ENCODE measurements at places on chromosomes 7 and 10.

DNA sequence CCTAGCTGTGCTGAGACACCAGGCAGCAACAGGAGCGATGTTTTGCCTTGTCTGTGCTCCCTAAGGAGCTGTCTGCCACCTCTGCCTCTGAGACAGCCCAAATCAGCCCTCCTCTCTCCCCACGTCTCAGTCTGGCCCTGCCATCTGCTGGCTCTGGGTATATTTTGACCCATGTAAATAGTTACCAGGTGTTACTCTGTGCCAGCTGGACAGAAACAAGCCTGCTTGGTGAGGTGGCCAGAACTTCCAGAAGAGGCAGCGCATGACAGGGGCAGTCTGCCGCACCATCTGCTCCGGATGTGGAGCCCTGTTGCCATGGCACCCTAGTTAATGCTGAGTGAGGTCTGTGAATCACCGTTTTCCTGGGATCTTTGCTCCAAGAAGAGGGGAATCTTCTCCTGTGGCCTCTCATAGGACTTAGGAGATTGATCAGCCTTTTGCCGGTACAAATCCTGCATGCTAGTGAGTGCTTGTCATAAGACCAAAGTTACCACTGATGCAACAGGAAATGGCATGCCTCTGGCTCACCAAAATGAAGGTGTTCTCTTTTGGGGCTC, 31.8 kb downstream of the GSTO2 start:
- no peak for DNase-seq

DNA sequence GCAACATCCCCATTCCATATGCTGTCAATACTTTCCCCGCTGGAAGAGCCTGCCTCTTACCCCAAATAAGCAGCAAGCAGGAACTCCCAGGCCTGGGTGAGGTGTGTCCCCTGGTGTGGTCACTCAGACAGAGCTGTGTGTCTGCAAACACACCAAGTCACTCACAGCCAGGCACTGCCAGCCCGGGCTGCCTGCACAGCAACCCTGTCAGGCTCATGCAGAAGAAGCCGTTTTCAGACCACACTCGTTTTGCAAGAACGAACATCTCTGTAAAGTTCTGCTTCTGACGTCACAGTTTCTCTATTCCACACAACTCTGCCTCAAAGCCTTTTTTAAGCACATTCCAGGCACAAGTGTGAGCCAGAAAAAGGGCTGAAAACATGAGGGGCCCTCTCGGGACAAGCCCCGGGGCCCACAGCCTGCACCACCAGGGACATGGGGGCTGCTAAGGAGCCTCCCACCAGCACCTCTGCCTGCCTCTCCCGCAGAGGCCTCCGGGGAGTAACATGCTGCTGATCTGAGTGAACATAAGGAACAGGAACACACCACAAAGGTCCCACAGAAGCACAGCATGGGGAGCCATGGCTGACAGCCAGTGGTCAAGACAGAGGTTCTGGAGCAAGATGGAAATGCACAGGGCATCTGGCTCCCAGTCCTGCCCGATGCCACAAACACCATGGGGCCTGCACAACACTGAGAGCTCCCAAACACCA, 11.4 kb downstream of the PTPRN2 start:
- no peak for DNase-seq

DNA sequence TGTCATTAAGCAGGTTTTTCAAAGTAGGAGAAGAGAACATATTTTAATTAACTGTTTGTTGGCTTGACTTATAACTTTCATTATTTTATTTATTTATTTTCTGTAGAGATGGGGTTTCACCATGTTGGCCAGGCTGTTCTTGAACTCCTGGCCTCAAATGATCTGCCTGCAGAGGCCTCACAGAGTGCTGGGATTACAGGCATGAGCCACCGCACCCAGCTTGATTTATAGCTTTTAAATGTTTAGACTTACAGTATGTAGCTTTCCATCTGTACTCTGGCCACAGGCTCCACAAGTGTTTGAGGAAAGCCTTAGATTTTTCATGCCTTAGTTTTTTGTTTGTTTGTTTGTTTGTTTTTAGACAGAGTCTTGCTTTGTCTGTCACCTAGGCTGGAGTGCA, 72.7 kb upstream of the IFRD1 start:
- DNase-seq = no peak

DNA sequence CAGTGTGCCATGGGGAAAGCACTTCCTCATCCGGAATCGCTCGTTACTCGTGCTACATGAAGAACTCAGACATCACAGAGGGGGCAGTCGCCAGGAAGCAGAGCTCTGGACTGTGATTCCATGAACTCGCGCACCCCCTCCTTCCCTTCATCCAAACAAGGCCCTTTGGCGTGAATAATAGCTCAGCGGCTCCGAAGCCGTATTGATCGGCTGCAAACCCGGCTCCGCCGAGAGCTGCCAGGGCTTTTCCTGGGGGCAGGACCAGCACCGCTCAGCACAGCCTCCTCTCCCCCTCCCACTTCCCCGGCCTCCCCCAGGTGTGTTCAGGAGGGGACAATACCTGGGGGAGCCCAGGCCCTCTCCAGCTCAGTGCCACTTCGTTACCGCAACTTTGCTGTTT, 129.0 kb upstream of the TCF7L2 start:
- DNase-seq = no peak

DNA sequence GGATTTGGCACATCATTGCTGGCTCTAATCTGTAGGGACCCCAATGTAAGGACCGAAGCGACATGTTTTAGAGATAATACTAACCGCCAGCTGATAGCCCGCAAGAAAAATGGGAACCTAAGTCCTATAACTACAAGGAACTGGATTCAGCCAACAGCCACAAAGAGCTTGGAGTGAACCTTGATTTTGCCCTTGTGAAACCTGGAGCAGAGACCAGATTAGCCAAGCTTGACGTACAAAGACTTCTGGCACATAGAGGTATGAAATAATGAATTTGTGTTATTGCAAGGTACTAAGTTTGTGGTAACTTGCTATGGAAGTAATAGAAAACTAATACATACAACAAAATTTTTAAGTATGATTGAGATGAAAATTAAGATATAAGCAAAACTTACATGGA, 246.9 kb downstream of the AGMO start:
- no peak for DNase-seq

- no peak for DNase-seq
Measured at GRCh38 chr10:104041891-104042535, 43.7 kb downstream of the COL17A1 start.

GRCh38 chr7:43384616-43385308, 198.1 kb upstream of the STK17A start:
- DNase-seq = no peak

DNA sequence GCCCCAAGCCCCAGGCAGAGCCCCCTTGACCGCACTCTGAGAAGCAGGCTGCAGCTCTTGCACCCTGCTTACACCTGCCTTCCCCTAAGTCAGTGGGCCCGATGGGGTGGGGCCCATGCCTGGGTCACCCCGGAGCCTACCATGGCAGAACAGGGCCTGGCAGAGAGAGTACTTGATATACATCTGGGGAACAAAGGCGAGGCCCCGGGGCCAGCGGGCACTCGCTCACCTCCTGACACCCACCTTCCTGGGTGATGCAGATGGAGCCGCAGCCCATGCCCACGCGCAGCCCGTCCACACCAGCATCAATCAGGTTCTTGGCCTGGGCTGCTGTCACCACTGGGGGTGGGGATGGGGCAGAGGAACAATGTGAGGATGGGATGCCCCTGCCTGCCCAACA, 13.4 kb downstream of the IMPDH1 start:
- no peak for DNase-seq

DNA sequence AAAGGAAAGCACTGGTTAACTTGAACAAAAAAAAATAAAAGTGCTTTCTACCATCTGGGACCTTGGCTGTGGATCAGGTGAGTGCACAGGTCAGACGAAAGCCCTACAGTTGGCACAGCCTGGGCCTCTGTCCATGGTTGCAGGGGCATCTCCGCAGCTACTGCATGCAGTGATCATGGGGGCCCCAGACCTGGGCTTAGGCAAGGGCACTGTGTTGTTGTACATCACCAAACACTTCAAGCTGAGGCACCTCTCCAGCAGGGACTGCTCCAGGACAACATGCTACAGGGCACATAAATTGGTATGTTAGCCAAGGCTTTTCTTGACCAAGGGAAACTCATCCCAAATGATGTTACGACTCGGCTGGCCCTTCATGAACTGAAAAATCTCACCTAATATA, 23.5 kb downstream of the KLHL7 start:
- no peak for DNase-seq

DNA sequence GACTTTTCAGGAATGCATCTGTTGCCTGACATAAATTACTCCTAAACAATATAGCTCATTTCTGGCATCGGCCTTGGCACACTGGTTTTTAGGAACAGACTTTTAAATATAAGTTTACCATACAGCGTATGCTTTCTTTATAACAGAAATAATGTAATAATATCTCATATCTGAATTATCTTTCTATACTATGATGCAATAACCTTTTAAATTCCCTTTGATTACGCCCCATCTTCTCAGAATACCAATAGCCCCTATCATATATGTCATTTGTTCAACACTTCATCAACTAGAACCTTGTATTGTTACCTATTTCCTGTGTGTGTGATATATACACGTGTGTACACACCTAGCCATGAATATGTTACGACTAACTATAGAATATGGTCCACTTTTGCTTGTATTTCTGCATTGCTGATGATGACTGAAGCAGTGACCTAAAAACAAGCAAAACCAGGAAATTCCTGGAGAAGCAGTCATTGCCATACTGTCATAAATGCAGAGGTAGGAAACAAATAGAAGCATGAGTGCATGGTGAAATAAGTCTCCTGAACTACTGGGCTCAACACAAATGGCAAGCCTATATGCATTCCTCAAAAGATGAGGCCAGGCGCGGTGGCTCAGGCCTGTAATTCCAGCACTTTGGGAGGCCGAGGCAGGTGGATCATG, 618.4 kb upstream of the NRP1 start:
- no peak for DNase-seq

GRCh38 chr7:77837966-77838365, 39.4 kb downstream of the PHTF2 start:
- no peak for DNase-seq

- no peak for DNase-seq
Measured at GRCh38 chr10:106078895-106079576, 1085.5 kb downstream of the SORCS1 start.

- no peak for DNase-seq
Measured at GRCh38 chr10:122426829-122427228, 27.6 kb upstream of the ARMS2 start.

GRCh38 chr7:31107106-31108090, 55.3 kb downstream of the ADCYAP1R1 start:
- no peak for DNase-seq

Measured in LoVo (cell line).